Right renal cortex interstitium (tissue), 3 donors: ENCODE measurements at places on chromosomes 3 and 15. TPM values are rescaled to one million over a fixed set of nuclear protein-coding genes. Genes with fewer than 3 reads are reported as not detected.

The COMMD4 gene
- polyA plus RNA-seq: 93.6 TPM

DNA sequence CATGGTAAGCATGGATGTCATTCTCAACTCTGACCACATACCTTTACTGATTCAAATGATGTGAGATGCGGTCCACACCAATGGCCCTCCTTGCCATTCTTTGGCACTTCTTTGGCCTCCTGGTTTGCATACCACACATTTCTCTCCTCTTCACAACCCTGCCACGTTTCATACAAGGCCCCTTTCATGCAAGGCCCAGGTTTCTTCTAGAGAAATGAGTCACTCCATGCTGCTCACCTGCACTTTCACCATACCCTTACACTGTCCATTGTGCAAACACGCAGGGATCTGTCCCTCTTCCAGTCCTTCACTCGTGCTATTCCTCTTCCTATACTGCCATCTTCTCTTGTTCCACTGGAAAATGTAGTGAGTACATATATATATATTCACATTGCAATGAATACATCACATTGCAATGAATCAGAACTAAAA lies 24.4 kb upstream of the SLC24A5 start:
- no peak for DNase-seq

The LPP gene
- 25.4 TPM for polyA plus RNA-seq

GRCh38 chr3:195580744-195581443 lies 2.8 kb downstream of the APOD start:
- no peak for DNase-seq

DNA sequence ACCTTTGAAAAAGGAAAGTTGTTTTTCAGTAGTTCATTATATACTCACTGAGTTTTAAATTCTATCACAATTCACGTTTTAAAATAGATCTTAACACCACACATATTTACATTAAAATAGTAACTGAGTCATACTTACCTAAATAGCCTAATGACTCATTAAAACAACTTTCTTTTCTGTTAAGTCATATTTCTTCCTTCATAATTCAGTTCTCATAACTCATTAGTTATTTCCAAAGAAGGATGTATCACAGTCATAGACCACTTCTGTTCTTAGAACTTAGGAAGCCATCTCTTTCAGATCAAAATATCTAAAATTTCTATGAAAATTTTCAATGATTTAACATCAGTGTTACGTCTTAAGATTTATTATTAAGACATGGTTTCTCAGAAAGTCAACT lies 885.9 kb downstream of the FHIT start:
- no peak for DNase-seq

DNA sequence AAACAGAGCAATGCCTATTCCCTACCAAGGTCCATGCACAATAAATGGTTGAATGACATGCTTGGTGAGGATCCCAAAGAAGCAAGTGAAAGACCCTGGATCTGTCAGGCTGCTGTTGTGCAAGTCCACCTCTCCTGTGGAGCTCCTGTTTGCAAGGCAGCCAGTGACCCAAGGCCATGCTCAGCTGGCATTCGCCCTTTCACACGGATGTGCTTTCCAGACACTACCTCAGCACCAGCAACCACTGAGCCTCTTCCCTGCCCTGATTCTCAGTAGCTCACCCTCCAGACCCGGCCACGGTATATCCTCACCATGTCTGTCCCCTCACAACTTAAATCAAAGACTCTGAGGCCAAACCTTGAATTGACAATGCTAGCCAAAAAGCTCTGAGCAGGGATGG lies 23.3 kb downstream of the WWTR1 start:
- DNase-seq: no peak

DNA sequence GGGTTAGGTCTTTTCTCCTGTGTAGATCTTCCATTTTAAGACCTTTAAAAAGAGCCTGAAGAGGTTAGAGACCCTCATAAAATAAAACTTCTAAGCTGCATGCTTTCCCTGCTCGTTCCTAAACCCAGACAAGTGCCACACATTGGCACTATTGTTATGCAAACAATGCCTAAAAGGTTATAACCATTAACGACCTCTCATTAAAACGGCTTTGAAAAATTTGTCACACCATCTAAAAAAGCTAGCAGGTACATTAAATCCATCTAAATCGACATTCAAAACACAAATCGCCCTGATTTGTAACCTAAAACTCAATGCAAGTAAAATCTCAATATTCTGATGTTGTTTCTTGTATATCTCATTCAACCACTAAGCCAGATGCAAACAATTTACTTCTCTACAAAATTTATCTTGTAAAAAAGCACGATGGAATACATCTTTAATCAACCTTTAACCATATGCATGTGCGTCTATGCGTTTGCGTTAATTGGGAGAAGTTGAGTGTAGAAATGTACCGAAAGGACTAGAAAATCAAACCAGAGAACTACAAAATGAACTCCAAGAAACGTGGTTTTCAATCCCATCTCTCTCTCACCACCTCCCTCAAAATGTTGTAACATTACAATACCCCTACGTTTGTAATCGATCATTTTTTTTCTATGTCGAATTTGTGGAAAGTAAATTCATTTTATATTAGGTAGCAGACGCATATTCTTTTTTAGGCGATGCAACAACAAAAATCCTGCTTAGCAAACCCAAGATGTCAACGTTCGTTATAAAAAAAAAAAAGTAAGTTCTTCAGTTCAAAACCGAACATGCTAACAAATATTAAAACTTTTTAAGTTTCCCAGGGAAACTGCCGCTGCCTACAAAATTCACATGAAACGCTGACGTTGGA lies 1.2 kb downstream of the ALDH1A2 start:
- no peak for DNase-seq

The MFN1 gene
- 63.1 TPM for polyA plus RNA-seq

- no peak for DNase-seq
Observed at GRCh38 chr3:55516392-55517030, 29.4 kb upstream of the WNT5A start.

- DNase-seq: no peak
Observed at GRCh38 chr3:108209579-108209978, 12.6 kb downstream of the IFT57 start.

- no peak for DNase-seq
Observed at GRCh38 chr15:65777053-65777452, 15.0 kb downstream of the DENND4A start.

DNA sequence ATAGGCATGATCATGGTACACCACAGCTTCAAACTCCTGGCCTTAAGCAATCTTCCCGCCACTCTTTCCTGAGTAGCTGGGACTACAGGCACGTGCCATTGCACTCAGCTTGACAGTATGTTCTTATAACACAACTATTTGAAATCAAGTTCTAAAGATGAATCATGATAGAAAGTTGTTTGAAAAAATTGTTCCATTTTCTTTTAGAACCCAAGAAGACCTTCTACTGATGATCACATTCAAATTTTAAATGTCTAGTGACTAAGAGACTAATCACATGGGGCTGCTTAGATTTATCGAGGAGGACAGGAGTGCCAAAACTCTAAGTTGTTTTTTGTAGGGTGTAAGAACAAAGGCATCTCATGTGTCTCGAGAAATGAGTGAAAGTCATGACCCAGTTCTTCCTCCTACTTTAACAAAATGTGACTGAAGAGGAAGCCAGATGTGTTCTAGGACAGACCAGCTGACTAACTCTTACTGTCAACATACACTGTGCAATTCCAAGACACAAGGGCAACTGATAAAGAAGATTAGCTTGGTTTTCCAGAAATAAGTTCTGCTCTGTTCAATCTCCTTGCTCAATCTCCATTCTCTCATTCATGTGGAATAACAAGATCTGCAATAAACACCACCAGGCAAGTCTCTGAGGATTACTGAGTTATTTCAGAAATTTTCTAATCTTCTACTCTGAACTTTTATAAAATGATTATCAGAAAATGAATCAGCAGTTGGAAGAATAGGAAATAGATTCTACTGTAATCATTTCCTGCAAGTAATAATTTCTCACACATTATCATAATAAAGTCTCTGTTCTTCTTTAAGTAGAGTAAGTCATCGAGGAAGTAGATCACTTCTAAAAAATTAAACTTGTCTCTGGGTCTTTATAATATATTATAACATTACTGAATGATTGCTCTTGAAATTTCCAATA lies 122.6 kb upstream of the CCNL1 start:
- DNase-seq: no peak

The PLCH1 gene
- 10.1 TPM for polyA plus RNA-seq

DNA sequence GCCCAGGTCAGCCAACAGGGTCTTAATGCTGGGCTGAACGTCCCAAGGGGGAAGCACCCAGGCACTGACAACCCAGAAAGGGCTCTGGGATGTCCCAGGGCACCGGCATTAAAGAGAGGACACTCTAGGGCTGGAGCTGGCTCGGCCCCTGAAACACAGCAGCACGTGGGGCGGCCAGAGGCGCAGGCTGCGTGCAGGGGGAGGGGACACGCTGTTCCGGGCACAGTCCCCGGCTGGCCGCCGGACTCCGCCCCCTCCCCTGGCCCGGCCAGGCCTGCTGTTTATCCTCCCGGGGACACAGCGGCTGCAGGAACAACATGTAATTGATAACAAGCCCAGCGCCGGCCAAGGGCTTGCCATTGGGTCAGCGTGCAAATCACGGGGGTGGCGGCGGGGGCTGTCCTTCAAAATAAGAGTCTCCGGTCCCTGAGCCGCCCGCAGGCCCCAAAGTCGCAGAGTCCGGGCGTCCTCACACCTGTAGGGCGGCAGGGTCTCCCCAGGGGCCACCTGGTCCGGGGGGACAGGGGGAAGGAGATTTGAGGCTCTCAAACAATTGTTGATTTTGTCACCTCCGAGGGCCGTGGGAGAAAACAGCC lies 1.3 kb downstream of the KLF15 start:
- DNase-seq: no peak

DNA sequence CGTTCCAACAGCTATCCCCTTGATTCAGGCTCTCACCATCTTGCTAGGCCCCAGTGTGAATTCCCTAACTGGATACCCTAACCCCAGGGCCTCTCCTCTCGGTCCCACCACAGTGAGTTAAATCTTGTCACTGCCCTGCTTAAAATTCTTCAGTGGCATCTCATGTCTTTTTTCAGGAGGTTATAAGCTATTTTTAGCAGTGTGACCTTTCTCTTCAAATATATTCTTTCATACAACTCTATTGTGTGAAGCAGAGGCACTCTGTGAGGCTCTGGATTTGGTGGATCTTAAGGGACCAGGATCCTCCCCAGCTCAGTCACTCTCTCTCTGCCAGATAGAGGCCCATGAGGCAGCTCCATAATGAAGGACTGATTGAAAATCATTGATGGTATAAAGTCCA lies 760.4 kb downstream of the NTRK3 start:
- no peak for DNase-seq

GRCh38 chr3:8278448-8278847 lies 223.2 kb upstream of the LMCD1 start:
- DNase-seq: no peak

- DNase-seq: no peak
Observed at GRCh38 chr15:53564647-53565046, 194.8 kb downstream of the WDR72 start.

The SCAANT1 gene
- polyA plus RNA-seq: not detected

The COLQ gene
- polyA plus RNA-seq: 5.3 TPM

The PRSS50 gene
- 2.4 TPM for polyA plus RNA-seq

The TMCO5A gene
- polyA plus RNA-seq: not detected

GRCh38 chr3:177426878-177427495 lies 229.7 kb upstream of the TBL1XR1 start:
- no peak for DNase-seq

DNA sequence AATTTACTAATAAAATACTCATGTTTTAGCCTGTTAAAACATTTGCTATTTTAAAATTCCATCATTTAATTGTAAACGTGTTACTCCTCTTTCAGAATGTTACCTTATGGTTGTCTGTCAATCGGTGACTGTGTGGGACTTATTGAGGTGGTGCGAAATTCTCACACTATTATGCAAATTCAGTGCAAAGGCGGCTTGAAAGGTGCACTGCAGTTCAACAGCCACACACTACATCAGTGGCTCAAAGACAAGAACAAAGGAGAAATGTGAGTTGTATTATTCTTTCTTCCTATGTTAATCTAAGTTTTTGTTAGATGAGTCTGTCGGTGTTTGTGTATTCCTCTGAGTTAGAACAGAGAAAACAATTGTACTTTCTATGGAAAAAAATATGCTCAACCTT lies 21.7 kb downstream of the KCNMB3 start:
- DNase-seq: no peak

GRCh38 chr15:44968475-44968874 lies 12.0 kb downstream of the TERB2 start:
- no peak for DNase-seq

DNA sequence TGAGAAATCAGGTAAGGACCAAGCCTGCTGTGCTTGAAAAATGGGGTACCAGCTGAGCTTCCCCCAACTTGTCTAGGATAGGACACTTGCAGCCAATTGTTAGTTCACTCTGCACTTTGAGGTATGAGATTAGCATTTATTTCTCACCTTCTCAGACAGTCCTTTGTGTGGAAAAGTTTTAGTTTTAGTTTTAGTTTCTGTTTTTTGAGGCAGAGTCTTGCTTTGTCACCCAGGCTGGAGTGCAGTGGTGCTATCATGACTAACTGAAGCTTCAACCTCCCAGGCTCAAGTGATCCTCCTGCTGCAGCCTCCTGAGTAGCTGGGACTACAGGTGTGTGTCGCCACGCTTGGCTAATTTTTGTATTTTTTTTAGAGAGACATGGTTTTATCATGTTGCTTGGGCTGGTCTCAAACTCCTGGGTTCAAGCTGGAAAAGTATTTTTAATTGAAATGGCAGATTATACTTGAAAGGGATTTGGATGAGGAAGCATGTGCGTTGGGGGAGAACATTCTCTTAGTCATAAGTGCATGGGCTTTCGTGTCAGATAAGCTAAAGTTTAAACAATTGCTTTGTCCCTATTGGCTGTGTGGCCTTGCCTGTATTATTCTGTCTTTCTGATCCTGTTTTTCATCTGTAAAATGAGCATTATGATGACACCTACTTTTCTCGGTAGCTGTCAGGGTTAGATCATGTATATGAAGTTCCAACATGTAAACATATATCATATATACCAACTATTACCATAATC lies 25.2 kb upstream of the CCK start:
- DNase-seq: no peak

GRCh38 chr3:42441791-42442190 lies 31.4 kb upstream of the LYZL4 start:
- DNase-seq: no peak

DNA sequence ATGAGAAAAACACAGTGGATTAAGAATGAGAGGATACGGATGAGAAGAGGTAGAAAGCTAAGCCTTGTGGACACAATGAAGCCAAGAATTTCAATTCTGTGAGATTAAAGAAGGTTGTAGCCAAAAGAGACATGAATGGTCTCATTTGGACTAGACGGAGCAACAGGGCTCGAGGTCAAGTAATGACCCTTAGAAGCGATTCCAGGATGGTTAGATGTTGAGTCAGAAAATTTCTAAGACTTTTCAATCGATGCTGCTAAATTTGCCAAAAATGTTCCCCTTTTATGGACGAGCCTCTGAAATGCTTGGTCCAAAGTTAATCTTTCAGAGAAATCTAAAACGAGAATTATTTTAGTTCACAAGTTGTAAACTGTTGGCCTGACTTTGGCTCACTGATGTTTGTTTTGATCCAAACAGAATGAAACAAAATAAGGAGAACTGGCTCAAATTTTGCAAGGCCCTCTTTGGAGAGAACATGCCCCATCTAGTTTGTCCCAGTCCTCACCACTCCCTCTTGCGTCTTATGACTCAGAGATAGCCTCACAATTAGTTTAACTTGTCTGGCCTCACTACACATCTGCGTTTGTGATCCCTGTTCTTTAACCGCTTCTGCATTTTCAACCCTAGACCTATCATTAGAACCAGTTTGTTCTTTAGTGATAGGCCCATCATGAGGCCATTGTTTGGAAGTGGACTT lies 235.5 kb downstream of the PDZRN3 start:
- DNase-seq: no peak
